ENCODE measurements at places on chromosomes 4 and X. TPM values are rescaled to one million over a fixed set of nuclear protein-coding genes. Genes with fewer than 3 reads are reported as not detected.

DNA sequence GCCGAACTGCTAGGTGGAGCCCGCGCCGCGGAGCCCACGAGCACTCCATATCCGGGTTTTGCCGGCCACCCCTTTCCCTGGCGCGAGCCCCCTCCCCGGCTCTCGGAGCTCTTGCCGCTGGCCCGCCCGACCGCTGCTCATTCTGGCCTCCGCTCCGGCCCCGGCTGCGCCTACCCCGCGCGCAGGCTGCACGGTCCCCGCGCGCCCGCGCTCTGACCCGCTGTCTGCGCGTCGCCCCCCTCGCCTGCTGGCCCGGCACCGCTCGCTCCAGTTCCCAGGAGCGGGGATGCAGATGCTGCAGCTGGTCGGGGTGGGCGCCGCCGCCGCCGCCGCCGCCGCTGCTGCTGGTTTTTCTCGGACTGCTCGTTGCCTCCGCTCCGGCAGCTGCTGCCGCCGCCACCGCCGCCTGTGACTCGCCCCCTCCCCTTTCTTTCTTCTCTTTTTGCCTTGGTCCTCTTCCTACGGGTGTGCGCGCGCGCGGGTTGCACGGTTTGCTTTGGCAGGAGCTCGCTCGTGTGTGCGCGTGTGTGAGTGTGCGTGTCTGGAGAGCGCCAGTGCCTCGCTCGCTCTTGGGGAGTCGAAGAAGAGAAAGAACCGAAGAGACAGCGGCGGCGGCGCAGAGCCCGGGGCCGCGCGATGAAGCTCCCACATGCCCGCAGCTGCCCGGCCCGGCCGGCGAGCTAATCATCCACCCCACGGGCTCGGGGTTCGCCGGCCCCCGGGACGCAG lies at the start of gene ADGRL3:
TSS of gene ADGRL3 (plus strand) at position 140 of the 729 bp plus-strand sequence.
- peak; percentile 54 for DNase-seq

GRCh38 chr4:14853176-14853943 lies 148.9 kb upstream of the CPEB2 start:
- no peak for DNase-seq

GRCh38 chr4:12697970-12698369 lies 786.2 kb downstream of the RAB28 start:
- no peak for DNase-seq

DNA sequence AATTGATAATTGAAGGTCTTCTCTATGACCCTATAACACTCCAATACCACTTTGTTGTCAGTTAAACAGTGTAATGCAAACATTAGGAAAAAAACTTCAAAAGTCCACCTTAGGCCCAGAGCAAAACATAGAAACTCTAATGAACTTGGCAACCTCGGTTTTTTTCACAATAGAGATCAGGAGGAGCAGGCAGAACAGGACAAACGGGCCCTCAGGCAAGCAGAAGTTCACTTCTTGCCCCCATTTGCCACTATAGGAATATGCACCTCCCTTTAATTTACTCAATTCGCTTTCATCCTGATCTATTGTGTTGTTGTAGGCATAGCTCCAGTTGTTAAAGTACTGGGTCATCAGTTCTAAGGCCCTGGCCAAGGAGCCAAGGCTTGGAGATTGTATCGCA lies 18.2 kb downstream of the ACOX3 start:
- DNase-seq = no peak

Gene FLNA
- 545 TPM for total RNA-seq

DNA sequence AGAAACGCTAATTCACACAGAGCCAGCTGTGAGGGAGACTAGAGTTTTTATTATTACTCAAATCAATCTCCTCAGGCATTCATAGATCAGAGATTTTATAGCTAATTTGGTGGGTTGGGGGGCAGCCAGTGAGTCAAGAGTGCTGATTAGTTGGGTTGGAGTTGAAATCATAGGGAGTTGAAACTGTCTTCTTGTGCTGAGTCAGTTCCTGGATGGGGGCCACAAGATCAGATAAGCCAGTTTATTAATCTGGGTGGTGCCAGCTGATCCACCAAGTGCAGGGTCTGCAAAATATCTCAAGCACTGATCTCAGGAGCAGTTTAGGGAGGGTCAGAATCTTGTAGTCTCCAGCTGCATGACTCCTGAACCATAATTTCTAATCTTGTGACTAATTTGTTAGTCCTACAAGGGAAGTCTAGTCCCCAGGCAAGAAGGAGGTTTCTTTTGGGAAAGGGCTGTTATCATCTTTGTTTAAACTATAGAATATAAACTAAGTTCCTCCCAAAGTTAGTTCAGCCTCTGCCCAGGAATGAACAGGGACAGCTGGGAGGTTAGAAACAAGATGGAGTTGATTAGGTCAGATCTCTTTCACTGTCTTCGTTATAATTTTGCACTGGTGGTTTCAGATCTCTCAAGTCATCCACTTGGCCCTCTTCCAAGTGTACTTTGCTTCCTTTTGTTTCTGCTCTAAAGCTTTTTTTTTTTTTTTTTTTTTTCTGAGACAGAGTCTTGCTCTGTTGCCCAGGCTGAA lies 5.4 kb upstream of the NAA11 start:
- no peak for DNase-seq

DNA sequence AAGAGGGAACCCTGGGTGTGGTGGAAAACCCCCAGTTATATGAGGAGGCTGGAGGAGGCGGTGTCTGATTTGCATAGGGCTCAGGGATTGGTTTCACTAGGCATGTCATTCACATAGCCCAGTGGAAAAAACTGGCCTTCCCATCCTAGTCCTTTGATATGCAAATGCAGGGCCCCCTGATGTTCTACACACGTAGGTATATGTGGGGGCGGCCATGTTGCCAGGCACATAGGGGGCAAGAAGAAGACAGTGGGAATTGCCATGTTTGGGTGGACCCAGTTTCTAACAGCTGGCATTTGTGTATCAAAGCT lies 34.0 kb upstream of the ENPP6 start:
- DNase-seq = no peak

GRCh38 chr4:14223461-14223860 lies 595.9 kb upstream of the BOD1L1 start:
- no peak for DNase-seq

GRCh38 chr4:163707873-163708272 lies 213.4 kb downstream of the TMA16 start:
- no peak for DNase-seq

GRCh38 chrX:123138473-123138872 lies 45.6 kb upstream of the GRIA3 start:
- no peak for DNase-seq

Gene GUCY1B1
- total RNA-seq = 1.0 TPM

Gene PPP1R2C
- total RNA-seq = not detected

DNA sequence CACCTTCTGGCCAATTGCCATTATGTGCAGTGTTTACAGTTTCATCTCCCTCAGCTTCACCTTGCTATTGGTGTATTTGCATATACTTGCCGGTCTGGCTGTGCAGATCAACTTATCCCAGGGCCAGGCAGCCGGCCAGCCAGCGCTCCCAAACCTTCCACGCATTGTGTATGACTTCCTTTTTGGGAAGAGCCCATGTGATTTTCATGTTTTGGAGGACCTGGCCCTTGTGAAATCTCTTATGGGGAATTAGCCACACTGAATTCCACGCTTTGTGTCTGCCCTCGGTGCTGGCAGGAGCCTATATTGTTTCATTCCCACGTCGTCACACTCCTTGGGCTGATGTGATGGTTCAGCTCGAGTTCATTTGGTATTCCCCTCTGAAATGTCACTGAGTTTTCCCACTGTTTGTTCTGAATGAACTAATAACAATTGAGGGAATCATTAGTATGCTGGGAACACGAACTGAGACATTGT lies 6.0 kb upstream of the PDLIM3 start:
- DNase-seq = no peak

- no peak for DNase-seq
Measured at GRCh38 chr4:121829511-121829910, 5.8 kb upstream of the CCNA2 start.

DNA sequence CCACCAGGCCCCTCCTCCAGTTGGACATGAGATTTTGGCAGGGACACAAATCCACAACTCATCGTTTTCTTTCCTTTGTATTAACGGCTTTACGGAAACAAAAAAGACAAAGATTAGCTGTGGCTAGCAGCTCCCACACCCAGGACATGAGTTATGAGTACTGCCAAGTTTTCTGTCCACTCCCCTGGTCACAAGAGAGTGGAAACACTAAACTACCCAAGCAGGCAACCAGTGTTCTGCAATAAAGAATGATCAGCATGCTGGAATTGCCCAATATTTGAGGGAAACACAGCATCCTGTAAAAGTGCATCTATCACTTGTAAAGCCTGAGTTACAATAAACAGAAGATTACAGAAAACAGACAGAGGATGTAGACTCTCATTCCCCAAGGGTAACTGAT lies 358.4 kb downstream of the NLGN4X start:
- DNase-seq = no peak
